Left ventricle myocardium inferior (tissue), 1 donor: ENCODE measurements at places on chromosomes 7 and 10.

- DNase-seq, result no peak
Measured at GRCh38 chr10:96935810-96936209, 103.7 kb downstream of the LCOR start.

DNA sequence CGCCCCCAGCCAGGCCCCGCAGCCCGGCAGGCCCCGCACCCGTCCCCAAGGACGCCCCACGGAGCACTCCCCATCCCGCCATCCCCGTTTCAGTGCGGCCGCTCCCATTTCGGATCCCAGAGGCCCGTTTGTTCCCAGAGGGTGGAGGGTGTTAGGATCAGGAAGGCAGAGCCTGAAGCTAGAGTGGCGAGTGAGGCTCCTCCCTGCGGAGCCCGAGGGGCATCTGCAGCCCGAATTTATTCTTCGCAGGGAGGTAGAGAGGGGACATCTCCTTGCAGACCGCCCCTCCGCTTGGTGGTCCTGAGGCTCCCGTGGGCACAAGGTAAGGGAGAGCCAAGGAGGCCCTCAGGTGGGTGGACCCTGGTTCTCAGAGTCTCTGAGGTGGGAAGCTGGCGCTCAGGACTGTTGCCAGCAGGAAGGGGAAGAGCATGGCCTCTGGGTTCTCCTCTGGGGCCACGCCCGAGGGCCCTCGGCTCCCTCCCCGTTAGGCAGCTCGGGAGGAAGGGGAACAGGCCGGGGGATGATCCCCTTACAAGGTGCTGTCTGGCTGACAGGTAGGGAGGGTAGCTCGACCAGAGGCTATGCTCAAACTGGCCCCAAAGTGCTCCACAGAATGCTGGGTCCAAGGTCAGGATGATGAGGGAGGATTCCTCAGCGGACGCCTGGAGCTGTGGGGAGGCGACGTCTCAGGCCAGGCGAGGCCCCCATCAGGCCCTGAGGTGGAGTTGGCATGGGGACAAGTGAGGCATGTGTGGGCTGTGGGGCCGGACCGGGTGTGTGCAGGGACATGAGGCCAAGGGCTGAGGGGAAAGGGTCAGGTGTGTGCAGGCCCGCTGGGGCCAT is 17.4 kb downstream of the POLL start:
- no peak for DNase-seq

GRCh38 chr7:29156907-29157452 is 10.6 kb upstream of the CPVL start:
- DNase-seq, result no peak

DNA sequence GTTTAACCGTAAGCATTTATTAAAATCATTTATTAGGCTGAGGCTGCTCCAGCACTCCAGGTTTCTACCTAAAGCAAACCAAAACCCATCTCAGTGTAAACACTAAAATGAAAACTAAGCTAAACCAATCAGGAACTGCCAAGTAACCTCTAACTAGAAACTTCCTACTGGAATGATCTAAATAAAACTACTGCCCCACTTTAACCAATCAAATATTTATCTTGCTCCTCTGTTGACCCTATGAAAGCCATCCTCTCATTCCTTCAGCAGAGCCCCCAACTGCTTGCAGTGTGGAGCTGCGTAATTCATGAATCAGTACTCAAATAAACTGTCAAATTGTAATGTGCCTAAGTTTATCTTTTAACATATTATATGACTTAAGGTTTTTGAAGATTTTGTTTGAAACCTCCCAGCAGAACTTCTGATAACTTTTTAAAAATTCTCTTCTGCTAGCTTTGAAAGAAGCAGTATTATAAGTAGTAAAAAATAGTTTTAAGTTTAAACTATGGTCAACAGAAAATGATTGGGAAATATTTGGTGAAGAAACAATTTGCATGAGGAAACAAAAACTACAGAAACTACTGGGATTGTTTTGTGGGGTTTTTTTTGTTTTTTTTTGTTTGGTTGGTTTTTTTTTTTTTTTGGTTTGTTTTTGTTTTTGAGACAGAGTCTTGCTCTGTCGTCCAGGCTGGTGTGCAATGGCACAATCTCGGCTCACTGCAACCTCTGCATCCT is 47.4 kb downstream of the GPR37 start:
- no peak for DNase-seq

DNA sequence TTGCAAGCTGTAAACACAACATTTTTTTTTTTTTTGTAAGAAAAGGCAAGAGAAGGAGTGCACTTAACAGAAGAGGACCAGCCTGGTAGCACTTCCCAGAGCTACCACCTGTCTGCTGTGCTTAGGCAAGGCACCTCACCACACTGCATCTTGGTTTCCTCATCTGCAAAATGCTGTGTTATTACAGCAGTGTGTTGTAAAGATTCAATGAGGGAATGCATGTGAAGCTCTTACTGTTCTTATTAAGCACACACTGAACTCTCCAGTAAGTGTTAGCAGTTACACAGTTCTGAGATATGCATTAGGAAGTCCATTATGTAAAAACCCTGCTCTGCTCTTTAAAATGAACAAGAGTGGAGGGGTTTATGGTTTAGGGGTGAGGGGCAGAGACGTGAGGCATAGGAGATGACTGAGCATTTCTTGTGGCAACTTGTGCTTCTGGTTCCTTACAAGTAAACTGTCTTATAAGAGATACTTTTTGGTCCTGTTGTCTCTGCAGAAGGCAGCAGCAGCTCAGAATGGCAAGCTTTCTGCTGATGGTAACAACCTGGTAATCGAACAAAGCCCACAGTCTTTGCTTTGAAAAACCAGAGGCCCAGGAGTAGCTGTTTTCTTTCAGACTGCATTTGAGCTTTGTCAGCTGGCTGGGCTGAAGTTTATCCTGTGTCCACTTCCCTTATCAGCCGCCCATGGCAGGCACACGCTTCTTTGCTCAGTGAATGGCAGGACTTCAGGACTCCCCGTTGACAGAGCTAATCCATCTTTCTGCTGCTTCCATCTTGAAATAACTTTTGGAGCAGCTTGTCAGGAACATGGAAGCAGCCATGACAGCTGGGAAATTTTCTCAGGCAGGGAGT is 98.8 kb upstream of the BMPER start:
- DNase-seq, result peak; percentile 59

DNA sequence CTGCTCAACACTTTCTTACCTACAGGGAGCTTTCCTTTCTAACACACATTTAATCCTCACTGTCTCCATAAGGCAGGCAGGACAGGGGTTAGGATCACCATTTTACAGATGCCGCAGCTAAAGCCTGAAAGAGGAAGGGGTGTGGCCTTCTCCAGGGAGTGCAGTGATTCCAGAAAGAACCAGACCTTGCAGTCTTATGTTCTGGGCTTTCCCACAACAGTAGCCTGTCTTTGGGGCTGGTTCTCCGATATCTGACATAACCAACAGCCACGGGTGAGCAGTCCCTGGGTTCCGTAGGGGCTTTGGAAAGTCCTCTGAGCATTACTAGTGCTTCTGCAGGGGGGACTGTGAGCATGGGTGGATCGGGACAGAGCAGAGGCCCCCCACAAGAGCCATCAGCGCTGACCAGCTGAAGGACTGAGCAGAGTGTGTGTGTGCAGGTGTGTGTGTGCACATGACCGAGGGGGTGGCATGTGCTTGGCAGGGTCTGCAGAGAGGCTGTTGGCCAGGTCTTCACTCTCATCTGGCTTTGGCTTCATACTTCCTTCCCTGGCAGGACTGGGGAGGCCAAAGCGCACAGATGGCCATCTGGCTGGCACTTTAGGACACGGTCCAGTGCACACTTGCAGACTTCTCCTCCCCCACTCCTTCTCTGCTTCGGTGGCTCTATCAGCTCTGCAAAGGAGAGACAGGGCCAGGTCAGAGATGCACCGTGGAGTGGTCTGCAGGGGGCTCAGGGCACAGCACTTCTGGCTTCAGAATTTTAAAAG is 400.3 kb downstream of the RPS24 start:
- DNase-seq, result no peak

- no peak for DNase-seq
Measured at GRCh38 chr7:101974393-101974792, 157.0 kb downstream of the CUX1 start.

DNA sequence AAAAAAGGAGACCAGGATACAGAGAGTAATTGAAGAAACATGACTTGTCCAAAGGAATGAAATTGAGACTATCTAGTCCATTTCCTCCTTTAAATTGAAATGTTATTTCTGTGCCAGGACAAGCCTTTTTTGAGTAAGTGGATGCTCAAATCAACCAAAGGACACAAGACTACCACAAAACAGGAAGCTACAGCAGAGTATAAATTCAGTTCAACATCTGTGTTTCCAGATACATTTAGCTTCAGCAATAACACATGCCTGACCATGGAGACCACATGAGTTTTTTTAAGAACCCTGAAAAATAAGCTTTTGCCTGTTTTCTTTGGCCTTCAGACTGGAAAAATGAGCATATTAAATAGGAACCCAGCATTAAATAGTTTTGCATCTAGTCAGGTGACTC is 707.5 kb downstream of the ZWINT start:
- no peak for DNase-seq

DNA sequence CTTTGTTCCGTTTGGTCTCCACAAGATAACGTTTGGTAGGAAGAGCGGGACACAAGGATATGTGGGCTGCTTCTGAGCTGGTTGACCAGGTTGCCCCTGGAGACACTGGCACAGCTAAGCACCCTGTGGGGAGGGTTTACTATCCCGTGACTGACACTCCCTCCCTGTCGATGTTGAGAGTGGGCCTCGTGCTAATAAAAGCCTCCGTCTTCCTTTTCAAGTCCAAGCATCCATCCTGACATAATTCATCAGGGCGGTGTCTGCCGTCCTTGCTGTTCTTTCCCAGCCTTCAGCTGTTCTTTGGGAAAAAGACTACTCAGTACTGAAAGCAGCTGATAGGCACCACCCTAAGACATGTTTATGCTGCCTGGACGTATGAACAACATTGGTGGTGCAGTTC is 49.6 kb downstream of the SHH start:
- DNase-seq, result no peak

DNA sequence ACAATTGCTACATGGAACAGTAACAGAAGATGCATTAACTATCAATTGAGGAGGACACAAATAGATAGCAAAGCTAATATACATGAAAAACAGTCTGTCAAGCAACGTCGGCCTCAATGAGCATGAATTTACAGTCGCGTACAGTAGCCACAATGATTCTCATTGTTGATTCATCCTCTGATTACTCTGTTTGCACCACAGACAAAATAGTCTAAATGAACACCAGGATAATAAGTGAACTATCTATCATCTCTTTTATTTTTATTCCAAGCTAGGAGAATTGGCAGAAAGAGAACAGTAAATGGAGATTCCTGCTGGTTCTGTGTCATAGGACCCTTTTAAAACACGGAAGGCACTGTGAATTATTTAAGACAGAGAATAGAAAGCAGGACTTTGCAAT is 108.5 kb downstream of the EVX1 start:
- DNase-seq, result no peak

DNA sequence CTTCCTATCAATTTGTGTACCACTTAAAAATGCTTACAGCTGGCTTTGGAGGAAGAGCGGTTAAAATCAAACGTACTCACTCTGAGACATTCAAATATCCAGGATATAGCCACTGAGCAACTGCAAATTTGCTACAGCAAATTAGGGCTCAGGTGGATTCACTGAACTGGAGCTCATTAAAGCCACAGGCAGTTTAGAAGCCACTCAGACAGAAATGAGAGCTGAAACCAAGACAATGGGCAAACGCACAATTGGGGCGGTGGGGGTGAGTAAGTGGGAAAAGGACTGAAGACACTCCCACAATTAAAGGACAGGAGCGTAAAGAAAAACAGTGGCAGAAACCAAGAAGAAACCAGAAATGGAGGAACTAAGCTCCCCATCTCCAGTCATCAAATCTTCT is 20.5 kb downstream of the MPP7 start:
- DNase-seq, result no peak

DNA sequence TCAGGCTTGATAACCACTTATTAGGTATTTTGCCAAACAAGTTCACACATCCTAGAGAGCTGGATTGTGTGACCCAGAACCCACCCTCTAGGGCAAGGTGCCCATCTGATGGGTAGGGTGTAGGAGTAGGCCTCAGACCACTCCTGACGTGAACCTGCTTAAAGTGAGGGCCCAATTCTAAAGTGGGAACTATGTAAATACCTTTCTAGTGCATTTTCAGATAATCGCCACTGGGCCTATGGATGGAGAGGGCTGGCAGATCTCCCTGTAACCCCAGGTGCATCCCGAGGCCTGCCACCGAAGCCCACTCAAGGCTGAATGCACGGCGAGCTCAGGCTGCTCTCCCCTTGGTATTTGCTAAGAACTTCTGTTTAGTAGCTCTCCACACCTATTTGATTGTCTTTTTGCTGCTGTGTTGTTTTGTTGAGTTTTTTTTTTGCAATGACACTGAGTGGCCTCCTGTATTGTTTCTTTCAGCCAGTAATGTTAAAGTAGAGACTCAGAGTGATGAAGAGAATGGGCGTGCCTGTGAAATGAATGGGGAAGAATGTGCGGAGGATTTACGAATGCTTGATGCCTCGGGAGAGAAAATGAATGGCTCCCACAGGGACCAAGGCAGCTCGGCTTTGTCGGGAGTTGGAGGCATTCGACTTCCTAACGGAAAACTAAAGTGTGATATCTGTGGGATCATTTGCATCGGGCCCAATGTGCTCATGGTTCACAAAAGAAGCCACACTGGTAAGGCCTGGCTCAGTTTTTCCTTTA is 71.7 kb downstream of the IKZF1 start:
- no peak for DNase-seq

DNA sequence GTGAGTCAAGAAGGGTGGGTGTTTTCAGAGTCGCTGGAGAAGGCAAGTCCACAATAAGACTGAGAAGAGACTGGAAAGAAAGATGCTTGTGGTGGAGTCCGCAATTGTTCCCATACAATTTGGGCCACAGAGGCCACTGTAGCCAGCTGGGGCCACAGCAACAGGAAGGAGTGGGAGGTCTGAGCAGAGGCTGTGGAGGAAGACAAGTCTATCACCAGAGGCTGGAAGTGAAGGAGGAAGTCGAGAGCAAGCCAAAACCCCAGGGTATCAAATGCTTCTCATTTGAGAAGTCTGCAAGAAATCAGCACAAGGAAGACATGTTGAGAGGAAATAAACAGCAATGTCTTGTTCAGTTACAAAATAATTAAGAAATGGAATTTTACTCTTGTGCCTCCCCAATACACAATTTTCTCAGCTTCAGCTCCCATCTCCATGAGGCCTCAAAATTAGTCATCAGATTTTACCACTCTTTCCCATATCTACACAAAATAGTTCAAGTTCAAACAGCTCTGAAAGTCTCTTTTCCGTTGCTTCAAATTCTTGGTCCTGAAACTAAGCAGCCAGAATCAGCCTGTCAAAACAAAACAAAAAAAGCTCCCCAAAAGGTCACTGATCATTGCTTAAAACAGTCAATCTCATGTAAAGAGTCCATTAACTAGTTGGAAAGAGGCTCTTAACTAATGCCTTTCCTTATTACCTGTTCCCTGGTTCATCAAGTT is 31.6 kb downstream of the SLC16A12 start:
- DNase-seq, result no peak

GRCh38 chr10:22369434-22370072 is 24.3 kb downstream of the SPAG6 start:
- no peak for DNase-seq
